ENCODE measurements at places on chromosomes 3 and 15.

- no peak for DNase-seq
Measured at GRCh38 chr3:62363275-62363674, 10.1 kb downstream of the FEZF2 start.

GRCh38 chr15:35054380-35054779, 30.7 kb downstream of the NANOGP8 start:
- no peak for DNase-seq

DNA sequence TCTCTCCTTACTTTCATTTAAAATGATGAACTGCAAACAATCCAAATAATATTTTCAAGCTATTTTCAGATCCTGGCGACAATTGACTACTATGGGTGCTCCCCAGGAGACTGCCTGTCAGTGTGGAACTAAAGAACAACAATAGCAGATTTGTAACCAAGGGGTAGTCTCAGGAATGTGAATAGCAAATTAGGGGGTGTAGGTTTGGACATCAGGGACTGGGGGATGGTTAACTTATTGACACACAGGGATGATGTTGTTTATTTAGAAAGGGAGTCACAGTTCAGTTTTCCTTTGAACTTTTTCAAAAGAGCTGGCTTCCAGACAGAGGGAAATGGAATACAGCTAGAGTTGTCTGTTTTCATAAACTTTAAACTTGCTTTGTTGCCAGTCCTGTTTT, 229.8 kb downstream of the LRTM1 start:
- DNase-seq, result no peak

DNA sequence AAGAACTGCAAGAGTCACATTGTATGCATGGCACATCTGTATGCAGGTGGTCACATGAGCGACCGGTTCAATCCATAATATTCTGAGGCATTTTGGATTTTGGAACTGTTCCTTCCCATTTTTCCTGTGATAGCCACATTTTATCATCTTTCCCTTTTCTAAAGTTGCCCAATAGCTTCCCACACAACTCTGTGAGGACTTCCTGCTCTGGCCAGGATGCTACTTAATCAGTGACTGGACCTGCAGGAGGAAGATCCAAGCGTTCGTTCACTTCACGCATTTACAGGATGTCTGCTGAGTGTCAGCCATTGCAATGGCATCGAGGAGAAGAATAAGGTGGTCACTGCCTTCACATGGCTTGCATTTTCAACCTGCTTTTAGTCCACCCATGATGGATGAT, 9.8 kb downstream of the KLHL6 start:
- no peak for DNase-seq

DNA sequence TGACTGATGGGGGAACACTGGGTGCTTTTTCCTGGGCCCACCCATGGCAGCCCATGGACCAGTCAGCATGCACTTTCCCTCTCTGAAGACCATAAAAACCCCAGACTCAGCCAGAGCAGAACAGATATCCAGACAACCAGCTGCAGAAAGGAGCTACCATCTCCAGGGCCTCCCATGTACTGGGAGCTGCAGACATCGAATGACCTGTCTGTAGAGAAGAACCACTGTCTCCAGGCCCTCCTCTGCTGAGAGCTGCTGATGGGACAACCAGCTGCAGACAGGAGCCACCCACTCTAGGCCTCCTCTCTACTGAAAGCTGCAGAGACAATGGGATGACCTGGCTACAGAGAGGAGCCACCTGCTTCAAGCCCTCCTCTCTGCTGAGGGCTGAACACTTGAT, 66.6 kb downstream of the PROS1 start:
- DNase-seq, result no peak

GRCh38 chr3:191296041-191296541, 33.1 kb upstream of the CCDC50 start:
- no peak for DNase-seq

All from omental fat pad (tissue), 4 donors.